Stimulated activated CD4-positive, alpha-beta T cell treated with anti-CD3 and anti-CD28 coated beads, Interleukin-1b, Interleukin-23, amount 100 ng/mL, for 48 hours (primary cell): ENCODE measurements at places on chromosomes 2 and 18.

GRCh38 chr18:69239849-69240674 lies 160.6 kb upstream of the DOK6 start:
- DNase-seq = no peak

DNA sequence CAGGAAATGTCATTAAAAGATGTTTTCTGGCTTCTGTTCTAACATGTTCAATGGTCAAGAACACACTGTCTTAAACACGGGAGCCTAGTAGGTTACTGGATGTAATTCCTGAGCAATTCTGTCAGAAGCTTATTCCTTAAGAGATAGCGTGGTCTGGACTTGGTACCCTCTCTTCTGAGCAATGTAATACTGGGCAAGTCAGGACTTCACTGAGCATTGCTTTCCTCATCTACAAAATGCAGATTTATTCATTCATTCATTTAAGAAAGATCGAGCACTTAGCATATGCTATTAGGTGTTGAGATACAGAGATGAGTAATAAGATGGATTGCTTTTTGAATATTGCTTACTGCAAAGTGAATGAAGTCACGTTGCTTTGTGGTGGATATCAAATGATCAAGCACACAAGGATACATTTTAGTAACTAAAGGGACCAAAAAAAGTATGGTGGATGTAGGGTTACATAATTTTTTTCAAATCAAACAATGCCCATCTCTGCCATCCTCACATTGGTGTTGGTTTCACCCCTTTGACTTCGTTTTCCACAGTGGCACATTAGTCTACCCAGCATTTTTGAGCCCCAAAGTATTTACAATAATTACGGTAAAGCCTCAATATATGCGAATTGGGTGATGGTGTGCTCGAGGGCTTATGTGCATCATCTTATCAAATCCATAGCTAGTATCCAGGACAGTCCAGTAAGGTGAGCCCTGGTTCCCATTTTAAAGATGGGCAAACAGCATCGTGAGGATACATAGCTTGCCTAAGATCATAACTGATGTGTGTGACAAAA lies 65.3 kb downstream of the ZC3H6 start:
- DNase-seq = no peak

DNA sequence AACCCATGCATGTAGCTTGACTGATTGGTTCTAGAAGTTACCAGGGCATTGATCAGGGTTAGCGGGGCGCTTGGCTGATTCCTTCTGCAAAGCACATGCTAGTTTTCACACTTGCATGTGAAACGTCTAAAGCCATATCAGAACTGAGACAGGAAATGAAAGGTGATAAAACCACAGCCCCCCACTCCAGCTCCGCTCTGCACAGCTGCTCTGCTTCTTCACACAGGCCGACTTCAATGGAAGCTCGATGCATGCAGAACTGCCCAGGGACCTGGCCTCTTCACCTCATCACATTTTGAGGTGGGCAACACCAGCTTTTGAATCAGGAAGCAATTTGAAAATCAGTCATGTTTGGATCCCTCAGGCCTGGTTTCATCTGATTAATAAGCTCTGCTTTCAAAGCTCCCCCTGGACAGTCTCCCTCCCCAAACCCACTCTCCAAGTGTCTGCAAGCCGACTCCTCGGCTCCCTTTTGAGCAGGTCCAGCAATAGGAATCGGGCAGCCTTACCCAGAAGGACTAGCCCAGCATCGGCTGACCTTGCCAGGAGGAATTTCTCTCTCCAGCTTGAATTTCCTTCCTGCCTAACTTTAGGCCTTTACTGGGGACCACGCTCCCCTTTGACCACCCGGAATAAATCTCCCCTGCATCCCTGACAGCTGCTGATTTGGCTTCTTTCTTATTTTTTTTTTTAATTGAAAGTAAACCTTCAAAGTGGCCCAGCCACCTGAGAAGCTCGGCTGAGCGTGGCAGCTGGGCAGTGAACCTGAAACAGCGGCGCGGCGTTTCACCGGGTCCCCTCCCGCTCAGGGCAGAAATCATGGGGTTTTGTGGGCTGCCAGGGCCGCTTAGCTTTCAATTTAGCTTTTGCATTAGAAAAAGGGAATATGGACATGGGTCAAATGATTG lies 31.7 kb downstream of the HRH4 start:
- DNase-seq = no peak

GRCh38 chr18:68666381-68666780 lies 48.5 kb downstream of the TMX3 start:
- no peak for DNase-seq

DNA sequence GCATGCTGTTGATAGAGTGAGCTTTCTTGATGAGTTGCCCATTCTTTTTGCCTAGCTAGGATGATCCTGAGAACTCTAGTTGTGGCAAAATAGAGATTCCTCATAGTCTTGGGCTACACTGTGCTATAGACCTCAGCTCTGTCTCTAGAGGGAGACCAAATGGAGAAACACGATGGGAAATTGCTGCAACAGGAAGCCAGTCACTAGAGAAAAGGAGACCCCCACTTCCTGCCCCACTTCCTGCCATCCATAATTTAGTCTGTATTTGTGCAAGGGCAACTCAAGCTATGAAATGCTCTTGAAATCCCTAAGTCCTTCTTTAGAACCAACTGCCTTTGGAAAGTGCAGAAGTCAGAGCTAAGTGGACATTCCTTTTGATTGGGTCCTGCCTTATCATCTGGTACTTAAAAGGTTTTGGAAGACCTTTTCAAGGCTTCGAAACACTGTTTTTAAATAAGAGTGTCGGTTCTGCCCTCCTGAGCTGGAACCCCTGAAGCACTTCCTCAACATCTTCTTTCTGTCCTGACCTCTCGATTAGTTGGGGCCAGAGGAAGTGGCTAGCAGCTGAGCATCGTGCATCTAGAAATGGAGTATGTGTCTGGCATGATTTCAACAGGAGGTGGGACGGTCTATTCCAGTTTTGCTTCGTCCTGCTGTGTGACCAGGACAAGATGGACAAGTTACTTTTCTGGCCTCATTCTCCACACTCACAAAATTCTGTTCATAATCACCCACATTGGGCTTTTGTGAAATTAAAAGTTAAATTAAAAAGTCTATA lies 8.6 kb upstream of the KCNE4 start:
- DNase-seq = no peak

GRCh38 chr2:30522421-30522820 lies 75.4 kb downstream of the LCLAT1 start:
- DNase-seq = no peak

DNA sequence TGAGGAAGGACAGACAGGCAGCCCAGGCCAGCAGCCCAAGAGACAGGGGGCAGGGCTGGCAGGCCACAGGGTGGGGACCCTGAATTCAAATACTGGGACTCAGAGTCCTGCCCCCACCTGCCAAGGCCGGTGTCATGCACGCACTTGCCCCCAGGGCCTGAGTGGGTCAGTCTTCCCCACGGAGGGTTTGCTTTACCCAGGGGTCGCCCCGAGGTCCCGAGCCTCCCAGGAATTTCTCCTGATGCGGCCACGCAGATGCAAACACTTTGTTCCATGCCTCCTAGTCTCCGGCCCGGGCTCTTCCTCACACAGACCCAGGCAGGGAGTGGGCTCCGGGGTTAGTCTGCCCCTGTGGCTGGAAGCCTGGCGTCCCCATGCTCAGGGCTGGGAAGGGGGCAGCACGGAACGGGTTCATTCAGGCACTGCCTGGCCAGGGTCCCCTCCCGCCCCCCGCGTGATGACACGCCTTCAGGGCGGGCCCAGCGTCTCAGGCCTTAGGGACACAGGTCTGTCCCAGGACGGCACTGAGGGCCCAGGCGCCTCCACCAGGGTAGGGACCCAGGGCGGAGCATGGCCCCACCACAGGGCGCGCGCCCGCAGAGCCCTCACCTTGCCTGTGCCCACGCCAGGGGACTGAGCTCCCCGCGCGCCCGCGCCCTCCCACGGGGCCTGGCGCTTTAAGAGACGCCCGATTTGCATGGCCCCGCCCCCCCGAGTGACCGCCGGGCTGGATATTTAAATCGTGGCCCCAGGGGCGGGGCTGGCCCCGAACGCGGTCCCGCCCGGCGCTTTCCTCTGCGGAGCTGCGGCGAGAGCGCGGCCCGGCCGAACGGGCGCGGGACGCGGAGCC lies at the start of gene SNED1:
TSS of gene SNED1 (plus strand) at position 763 of the 850 bp plus-strand sequence. CDS start 220 bp downstream, outside the sequence.
- no peak for DNase-seq

DNA sequence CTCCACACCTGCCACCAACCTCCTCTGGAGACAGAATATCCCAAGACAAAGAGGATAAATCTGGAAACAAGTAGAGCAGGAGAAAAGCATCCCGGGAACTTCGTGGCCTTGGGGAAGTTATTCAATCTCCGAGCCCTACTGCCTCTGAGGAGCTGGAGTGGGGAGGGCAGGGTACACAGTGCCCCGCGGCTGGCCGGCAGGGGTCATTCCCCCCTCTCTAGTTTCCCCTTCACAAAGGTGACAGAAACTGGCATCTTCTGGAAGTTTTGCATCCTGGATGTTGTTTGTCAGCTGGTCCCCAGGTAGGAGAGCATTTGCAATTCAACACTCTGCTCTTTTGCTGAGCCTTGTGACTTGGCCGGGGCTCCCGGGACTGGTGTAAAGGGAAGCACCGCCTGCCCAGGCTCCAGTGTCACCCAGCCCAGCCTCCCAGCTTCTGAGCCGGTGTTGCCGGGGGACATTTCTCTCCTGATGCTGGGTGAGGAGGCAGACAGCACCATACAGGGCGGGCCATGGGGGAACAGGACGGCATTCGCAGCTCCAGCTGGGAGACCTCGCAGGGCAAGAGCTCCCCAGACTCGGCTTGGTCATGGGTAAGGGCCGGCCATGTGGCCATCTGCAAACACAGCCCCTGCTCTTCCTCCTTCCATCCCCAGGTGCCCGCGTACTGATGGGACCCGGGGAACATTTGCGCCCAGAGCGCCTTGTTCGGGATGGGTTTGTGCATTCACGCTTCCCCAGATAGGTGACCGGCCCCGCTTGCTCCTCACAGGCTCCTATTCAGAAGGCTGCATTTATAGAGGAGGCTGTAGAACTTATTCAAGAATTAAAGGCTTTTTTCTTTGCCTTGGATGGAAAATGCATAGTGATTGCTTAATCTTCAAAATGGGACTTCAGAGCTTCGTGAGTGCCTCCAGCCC lies 7.4 kb upstream of the NTSR2 start:
- DNase-seq = no peak

DNA sequence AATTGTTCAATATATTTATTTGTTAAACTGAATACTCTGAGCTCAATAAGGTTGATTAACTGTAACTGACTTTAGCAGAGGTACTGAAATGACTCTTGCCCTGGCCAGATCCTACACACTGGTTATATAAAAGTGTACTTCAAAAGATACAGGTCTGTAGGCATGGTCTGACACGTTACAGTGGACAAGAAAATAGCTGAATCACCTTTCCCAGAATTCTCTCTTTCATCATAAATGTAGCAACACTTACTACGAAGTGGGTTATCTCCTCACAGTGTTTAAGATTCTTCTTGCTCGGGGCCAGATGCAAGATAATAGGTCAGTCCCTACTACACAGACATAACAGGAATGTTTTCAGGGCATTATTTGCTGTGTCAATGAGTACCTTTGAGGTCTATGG lies 107.0 kb upstream of the ZC3H15 start:
- no peak for DNase-seq

DNA sequence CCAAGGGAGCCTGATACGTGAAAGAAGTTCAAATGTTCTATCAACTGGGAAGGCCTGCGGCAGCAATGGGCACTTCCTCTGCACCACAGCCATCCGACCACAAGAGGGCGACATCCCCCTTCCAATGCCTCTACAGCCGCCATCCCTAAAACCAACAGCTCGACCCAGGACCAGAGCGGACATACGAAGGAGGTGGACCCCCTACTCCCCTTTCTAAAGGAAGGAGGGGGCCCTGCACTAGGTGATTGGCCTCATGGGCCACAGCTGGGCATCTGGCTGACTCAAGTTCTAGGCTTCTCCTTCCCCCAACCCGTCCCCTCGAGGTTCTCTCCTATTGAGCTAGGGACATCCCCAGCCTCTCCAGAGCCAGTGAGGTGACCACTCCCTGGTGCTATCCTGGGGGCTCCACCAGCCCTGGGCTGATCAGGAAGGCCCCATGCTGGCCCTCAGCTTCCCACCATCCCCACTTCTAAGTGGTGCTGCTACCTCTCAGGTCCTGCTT lies 217.2 kb downstream of the TNS1 start:
- DNase-seq = peak; percentile 71

DNA sequence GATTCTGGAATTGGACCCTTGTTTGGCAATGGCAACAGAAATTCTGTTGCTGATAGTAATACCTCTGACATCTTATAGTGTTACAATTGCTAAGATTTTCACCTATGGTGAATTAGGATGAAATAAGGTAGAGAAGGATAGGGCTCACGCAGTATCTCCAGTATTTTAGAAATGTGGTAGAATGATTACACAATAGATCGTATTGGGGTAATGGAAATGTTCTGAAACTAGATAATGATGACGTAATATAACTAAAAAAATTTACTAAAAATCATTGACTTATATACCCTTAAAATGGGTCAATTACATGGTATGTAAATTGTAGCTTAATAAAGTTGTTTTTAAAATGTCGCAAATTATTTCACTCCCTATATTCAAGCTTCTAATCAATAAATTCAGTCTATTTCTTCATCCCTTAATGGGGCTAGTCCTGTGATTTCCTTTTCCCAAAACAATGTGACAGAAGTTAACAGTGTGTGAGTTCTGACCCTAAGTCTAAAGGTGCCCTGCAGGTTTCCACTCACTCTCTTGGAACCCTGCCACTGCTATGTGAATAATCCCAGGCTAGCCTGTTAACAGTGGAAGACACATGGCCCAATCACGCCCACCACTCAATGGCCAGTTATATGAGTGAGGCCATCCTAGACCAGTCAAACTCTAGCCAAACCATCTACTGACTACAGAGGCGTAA lies 31.2 kb downstream of the USP37 start:
- no peak for DNase-seq
